ELF-1 (cell line): ENCODE measurements at places on chromosomes 1 and 21.

GRCh38 chr1:50106095-50106761 is 2.5 kb upstream of the ELAVL4 start:
- no peak for DNase-seq

- peak; percentile 74 for DNase-seq
Measured at GRCh38 chr1:34740161-34740868, 14.5 kb upstream of the GJB5 start.

GRCh38 chr1:25912076-25912831 is 6.0 kb upstream of the STMN1 start:
- DNase-seq: no peak

DNA sequence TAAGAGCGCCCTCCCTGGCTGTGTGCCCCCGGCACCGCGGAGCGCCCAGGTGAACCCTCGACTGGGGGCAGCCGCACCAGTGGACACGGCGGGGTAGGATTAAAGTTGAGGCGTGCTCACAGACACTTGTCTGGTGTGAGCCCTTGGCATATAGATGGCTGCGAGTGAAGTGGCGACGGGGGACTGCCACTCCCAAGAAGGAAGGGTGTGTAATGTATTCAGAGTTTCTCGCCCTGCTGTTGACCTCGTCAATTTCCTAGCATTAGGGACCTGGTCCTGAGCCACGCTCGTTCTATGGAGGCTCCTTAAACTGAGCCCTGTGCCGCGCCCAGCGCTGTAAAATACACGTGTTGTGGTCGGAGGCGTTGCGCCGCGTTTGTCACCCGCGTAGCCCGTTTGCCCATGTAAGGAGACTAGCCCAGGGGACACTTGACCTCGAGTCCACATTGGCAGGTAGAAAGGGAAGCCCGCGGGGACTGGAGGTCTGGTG is 554 bp downstream of the EVA1C start:
- no peak for DNase-seq

DNA sequence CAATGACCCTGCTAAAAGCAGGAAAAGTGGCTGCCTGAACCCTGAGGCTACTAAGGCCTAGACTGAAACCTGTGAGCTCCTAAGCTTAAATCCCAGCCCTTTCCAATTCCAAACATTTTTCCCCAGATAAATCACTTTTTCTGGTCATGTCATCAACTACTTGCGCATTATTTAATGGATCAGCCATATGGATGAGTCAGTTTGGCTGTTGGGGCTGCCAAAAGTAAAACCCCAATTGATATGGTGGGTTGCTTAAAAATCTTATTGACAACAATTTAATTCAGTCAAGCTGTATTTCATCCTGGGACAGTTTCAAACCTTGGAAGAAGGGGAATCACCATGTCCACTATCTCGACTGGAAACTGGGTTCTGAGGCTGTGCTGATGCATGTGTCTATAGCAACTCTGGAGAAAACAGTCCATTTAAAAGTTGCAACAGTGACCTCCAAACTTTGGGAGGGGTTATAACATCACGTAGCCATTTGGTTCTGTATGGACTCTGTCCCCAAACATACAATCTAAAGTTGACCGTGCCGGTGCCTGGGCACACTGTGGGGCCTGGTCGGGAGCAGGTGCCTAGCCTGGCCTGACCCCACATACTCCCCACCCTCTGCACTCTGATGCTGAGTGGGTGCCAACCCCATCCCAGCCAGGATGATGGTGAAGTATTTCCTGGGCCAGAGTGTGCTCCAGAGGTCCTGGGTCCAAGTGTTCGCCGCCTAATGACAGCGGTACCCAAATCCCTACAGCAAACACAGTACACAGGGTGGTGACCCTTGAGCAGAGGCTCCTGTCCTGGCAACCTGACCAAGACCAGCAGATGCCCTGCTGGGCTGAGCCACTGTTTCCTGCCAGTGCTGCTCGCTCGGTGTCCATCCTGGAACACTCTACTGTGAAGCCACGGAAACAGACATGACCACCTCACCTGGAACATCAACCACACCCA is 46.5 kb upstream of the LRRC52 start:
- DNase-seq: no peak

DNA sequence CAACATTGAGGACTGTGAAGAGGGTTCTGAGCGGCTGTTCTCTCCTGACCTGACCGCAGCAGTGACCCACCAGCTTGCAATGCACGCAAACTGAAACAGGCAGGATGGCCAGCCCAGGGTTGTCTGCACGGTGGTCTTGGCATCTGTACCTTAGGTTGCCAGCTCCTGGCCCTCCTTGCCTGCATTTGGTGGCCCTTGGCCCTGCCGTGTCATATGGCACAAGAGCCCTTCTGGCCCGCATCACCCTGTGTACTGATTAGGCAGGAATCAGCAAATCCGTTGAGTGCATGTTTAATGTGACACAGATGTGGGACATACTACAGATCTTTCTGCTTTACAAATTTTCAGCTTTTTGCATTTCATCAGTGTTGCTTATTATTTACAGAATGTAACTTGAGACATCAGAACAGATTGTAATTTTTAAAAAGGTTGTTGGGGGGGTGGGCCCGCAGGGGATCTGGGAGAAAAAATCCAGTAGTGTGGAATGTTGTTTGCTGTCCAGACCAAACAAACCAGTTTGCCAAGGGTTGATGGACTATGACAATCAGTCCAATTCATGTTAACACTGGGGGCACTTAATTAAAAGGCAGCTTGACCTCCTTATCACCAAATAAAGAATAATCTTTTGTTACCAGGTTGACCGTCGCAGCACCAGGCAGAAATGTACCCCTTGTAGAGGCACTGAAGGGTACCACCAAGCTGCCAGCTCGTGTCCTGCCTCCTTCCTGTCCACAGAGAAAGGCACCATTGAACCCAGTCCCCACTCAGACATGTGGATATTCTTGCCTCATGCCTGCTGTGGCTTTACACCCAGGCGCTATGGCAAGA is 132.6 kb downstream of the DHRS3 start:
- no peak for DNase-seq

- DNase-seq: no peak
Measured at GRCh38 chr1:226691247-226691646, 47.8 kb downstream of the ITPKB start.

GRCh38 chr1:233530665-233531386 is 83.1 kb upstream of the KCNK1 start:
- DNase-seq: no peak

- no peak for DNase-seq
Measured at GRCh38 chr1:85196358-85196757, 4.5 kb downstream of the SYDE2 start.

DNA sequence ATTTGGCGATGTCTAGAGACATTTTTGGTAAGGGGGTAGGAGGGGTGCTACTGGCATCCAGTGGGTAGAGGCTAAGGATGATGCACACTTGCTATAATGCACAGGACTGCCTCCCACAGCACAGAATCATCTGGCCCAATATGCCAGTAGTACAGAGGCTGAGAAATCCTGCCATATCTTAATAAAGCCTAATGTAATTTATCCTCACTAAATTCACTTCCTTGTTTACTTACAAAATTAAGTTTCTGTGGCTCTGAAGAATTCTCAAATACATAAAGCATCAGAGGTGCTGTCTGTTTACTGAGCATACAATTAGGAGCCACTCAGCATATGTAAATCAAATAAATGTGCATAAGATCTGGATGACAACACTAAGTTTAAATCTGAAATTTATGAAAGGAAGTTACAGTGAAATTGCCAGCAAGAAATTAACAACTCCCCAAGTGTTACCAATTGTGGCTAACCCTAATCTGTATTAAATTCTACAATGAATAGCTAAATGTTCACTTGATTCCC is 26.5 kb downstream of the NGF start:
- no peak for DNase-seq

GRCh38 chr1:31483012-31483946 is 70.3 kb downstream of the SERINC2 start:
- DNase-seq: no peak

DNA sequence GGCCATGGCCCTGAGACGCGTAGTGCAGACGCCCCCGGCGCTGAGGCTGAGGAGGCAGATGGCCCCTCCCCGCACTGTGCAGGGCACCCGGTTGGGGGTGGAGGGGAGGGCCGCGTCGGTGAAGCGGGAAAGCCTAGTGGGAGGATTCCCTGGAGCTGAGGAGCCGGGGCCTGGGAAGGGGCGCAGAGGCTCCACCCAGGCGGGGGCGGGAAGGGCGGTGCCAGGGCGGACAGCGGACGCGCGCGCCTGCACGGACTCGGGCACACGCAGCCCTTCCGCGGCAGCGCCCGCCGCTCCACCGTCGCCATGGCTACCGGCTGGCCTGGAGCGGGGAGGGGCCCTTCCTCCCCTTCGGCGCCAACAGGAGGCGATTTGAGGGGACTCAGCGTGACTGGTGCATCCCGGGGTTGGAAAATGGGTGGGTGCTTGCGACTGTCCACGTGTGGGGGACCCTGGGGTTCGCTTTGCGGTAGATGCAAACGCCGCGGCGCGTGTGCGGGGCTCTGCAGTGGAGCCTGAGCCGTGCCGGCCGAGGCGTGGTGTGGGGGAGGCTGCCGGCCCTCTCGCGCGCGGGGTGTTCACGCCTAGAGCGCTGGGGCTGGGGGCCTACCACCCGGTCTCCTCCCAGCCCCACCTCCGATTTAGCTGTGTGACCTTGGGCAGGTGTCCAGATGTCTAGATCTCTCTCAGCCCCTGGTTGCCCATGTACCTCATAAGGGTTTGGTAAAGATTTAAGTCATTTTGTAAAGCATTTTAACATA is 35.1 kb downstream of the PTPRF start:
- peak; percentile 82 for DNase-seq

GRCh38 chr1:48450505-48450904 is 21.5 kb downstream of the SPATA6 start:
- no peak for DNase-seq

- DNase-seq: no peak
Measured at GRCh38 chr1:68831281-68831680, 334.4 kb upstream of the DEPDC1 start.

DNA sequence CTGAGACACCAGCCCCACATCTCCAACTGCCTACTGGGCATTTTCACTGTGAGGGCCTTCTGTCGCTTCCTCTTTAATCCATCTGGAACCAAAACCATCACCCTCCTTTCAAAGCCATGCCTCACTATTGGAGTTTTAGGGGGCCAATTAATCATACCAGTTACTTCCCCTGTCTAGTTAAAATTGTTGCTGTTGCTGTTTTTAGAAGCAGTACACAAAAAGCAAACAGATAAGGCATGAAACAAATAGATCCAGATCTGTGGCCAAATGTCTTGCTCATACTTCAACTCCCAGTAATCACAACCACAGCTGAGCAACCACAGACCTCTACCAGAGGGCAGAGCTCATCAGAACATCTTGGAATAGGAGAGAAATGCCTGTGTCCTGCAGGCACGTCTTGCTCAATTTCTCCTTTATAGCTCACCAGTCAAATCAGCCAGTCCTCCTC is 133.8 kb upstream of the C1orf105 start:
- peak; percentile 10 for DNase-seq

GRCh38 chr1:194024659-194025058 is 838.2 kb upstream of the B3GALT2 start:
- DNase-seq: no peak

DNA sequence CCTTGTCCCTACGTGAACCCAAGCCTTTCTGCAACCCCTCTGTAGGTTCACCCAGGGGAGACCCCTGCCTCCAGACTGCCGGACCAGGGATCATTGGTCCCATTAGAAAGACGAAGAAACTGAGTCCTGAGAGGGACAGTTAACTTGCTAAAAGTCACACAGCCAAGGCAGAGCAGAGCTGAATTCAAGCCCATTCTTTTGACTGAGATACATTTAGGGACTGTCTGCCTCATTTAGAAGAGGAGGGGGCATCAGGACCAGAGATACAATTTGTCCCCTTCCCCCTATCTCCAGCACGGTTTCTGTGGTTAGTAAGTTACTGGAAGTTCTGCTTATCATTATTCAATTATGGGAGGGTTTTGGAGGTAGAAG is 19.1 kb downstream of the KCNQ4 start:
- no peak for DNase-seq

DNA sequence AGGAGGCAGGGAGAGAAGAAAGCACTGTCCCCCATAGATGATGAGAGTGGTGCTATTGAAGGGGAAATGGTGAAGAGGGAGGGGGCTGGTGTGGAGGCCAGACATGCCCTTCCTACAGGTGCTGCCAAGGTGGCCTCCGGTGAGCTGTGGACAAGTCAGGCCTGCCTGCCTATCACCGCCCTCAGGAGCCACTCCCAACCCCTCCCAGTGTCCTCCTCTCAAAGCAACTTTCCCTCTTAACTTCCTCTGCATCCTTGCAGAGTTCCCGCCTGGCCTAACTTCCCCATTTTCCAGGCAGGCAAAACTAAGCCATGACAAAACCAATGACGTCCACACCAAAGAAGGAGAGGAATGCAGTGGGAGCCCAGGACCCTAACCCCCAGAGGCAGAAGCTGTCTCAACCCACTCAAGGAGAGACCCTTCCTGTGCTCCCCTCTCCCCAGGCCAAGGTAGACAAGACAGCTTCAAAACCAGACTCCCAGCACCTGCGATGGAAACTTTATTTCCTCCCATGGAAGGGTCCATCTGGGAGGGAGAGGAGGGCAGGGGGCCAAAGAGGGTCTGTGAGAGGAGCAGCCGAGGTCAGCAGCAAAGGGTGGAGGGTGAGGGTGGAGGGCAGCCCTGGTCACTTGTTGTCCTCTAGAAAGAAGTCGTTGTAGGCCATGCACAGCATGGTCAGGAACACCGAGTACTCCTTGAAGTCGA is 1.0 kb upstream of the S100A6 start:
- no peak for DNase-seq

GRCh38 chr1:202568410-202568809 is 141.8 kb downstream of the SYT2 start:
- DNase-seq: no peak

DNA sequence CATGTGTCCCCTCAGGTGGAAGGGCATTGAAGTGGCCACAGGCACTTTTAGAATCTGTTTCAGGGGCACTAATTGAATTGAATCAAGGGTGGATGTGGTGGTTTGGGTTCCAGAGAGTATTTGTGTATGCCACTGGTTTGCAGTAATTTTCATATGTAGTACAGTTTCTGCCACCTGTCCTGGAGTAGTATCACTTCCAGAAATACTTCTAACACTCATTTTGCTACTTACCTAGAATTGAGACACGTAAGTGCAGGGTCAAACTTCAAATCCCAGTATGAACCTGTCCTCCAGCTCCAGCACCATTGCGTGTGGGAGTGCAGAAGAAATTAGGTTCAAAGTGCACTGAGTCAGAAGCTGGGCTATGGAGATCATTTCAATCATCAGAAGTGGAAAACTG is 26.8 kb downstream of the RSPH1 start:
- no peak for DNase-seq

DNA sequence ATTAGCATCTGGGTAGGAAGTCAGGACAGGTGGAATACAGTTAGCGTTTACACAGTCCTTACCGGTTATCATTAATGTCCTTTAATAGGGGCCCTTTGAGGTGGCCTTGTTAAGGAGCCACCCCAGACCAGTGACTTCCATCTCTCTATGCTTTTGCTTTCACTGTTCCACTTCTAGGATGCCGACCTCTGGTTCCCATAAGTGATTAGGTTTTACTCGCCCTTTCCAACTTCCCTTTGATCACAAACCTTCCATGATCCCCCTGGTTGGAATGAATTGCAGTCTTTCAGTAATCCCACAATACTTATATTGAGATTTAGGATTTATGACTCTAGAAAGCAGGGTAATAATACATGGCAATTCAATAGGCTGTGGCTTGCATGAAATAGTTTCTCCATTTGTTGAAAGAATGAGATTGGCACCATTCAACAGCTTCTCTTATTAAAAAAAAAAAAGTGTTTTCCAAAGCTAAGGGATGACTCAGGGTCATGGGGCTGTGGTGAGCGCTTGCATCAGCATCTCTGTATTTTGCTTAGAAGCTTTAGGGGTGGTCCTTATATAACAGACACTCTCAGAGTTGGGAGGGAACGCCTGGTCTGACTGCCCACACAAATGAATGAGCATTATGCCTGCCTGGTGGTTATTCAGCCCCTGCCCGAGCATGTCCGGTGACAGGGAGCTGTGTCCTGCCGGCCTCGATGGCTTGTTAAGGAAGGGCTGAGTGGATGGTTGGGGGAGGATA is 110.5 kb downstream of the CNIH3 start:
- no peak for DNase-seq
